ENCODE measurements at places on chromosomes 7 and 10.

GRCh38 chr10:78491812-78492211, 458.1 kb downstream of the RPS24 start:
- DNase-seq, result no peak

GRCh38 chr10:131757285-131758058, 143.3 kb upstream of the PPP2R2D start:
- DNase-seq, result no peak

DNA sequence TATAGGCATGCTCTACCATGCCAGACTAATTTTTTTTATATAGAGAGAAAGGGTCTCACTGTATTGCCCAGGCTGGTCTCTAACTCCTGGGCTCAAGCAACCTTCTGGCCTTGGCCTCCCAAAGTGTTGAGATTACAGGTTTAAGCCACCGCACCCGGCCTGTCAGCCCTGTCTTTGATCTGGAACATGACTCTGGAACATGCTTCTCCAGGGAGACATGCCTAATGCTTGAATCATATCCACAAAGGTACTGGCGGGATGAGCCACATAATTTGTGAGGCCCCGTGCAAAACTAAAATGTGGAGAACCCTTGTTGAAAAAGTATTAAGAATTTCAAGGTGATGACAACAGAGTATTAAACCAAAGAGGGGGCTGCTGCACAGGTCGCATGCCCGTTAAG, 282.8 kb downstream of the ARHGAP12 start:
- no peak for DNase-seq

- no peak for DNase-seq
These were observed 24.2 kb downstream of the STRA8 start for GRCh38 chr7:135257790-135258189.

DNA sequence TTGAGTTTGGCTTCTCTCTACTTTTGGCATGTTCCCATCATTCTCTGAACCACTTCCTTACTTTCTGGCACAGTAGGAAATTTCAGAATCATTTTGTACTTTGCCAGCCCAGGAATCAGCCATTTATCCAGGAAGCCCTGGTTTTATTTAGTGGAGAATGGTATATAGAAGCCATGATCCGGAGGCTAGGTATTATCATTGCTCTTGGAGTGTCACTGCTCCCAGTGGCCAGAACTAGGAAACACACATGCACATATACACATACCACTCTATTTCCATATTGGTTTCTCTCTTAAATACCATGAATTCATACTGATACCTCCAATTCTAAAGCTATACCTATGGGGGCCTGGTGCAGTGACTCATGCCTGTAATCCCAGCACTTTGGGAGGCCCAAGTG, 36.3 kb downstream of the SUFU start:
- no peak for DNase-seq

GRCh38 chr7:135645296-135645904, 16.9 kb upstream of the STMP1 start:
- DNase-seq, result no peak

GRCh38 chr10:118034791-118035261, 11.9 kb downstream of the RAB11FIP2 start:
- no peak for DNase-seq

GRCh38 chr10:101458869-101459268, 104.9 kb downstream of the BTRC start:
- DNase-seq, result no peak

DNA sequence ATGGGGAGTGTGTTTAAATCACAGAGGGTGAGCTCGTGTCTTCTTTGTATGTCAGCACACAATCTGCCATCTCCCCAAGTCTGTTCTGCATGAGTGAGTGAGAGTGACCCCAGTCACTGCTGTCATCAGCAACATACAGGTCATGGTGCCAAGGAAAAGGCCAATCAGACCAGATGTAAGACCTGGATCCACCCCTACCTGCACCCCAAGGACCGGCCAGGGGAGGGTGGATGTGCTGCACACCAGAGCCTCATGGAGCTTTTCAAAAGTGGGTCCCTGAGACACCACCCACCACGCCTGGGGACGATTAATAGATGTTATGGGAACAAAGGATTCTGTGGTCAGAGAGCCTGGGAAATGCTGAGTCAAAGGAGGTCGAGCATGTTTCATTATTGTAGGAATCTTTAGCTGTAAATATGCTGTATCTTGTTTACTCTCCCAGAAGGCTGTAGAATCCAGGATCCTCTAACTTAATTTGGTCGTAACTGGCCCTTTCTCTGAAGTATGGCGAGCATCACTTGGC, 420.5 kb downstream of the RPS24 start:
- DNase-seq, result no peak

- DNase-seq, result no peak
These were observed 399.0 kb upstream of the C7orf33 start for GRCh38 chr7:148191391-148192065.

- no peak for DNase-seq
These were observed 15.8 kb downstream of the ZNF25 start for GRCh38 chr10:37960591-37961137.

- no peak for DNase-seq
These were observed 101.6 kb downstream of the NPSR1 start for GRCh38 chr7:34759477-34760125.

DNA sequence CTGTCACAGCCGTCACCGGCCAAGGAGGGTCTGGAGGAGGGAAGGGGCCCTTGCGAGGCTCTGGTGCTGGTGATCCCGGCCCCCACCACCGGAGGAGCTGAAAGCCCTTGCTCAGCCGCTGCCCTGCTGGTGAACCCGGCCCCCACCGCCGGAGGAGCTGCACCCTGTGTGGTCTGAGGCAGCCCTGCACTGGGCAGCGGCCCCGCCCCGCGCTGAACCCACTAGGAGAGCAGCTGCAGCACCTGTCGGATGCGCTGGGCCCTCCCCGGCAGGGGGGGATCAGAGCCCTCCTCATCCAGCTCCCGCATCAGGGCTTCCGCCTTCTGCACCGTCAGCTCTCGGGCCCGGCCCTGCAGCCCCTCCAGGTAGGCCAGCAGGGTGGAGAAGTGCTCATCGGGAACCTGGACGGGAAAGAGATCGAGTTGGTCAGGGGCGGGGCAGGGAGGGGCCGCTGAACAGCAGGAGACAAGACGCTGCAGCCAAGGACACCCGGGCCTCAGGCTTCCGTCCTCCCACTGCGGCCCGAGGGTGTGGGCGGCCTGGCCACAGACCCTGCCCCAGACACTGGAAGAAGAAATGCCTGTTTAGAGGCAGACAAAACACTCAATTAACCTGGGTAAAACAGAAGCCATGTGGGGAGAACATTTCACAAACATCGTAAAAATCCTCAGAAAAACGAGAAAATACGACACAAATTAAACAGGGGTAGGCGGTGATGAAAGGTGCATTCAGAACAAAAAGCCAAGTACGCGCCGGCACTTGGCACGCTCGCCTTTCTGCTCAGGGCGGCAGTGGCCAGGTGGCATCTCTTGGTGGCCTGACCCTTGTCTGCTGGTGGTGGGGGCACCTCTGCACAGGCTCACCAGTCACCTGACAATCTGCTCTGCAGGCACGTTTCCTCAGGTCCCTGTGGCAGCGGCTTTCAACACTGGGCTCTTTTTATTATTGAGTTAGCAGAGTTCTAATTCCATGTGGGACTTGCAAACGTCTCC, 14.7 kb downstream of the CYP2W1 start:
- no peak for DNase-seq

GRCh38 chr7:25259487-25260243, 31.4 kb upstream of the NPVF start:
- peak; percentile 44 for DNase-seq

DNA sequence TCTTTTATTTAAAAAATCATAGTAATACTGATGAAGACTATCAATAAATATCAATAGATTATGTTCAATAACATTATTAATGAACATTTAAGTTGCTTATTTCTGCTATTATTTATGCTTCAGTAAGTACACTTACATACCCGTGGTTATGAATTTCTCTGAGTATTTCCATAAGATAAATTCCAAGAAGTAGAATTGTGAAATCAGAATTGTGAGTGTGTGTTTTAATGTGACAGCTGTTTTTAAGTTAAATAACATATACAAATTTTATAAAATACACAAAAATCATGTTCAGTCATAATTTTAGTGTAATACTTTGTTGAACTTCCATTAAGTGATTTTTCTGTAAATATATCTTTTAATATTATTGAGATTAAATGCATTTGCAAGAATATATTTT, 37.5 kb upstream of the SEMA3E start:
- DNase-seq, result no peak

DNA sequence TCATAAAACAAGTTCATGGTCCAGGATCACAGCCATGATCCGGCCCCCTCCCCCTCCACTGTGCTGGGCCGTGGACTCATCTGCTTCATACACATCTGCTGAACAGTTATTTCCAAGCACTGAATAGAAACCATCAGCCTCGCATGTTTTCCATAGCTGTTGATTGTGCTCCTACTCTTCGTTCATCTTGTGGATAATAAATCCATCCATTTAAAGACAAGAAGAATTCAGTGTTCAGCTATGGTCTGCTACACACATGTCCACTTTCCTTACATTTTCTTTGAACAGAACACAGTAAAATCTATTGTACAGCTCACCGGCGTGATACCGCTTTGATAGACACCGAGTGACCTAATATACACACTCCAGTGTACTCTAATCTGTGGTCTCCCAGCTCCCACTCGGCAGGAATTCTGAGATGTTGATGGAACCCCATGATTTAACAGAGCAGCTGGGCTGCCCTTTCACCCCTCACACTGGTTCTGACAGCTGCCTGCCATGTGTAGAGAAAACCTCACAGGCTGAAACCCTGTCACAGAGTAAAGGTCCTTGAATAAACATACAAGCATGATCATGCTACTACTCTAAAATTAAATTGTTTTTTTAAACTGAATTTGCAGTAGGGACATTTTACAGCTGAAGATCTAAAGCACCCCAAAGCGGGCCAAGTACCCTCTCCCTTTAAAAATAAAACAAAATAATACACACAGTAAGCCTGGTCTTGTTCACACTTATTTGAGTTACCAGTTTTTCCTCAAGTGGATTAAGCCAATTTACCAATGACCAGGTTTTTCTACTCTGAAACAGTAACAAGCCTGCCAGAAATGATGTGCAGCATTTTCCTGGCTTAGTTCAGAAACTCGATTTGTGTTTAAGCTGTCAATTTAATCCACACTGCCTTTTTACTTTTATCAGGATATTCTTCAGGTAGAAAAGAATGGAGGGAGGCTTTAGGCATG, 95.1 kb upstream of the FZD1 start:
- no peak for DNase-seq

GRCh38 chr7:43164757-43165156, 52.3 kb downstream of the HECW1 start:
- DNase-seq, result no peak

DNA sequence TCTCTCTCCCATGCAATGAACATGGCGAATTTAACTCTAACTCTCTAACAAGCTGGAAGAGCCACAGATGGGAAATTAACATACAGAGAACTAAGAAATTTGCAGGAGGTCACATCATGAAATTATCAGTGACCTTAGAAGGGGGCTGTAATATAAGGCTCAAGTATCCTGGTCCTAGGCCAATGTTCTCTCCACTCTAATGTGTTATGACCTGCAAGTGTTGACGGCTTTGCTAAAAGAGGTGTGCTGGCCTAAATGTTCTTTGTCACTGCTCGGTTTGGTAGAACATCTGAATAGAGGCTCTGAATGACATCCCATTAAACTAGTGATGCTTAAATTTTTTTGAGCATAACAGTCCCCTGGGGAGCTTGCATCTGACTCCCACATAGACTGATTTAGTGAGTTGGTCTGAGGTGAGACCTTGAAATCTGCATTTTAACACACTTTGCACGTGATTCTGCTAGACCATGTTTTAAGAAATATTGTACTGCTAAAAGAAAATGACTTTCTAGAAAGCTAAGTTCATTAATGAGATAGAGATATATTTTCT, 129.3 kb downstream of the GFRA1 start:
- no peak for DNase-seq

- no peak for DNase-seq
These were observed 181.5 kb downstream of the CFTR start for GRCh38 chr7:117661328-117661727.

- no peak for DNase-seq
These were observed 57.1 kb downstream of the ZNF467 start for GRCh38 chr7:149716007-149716931.

DNA sequence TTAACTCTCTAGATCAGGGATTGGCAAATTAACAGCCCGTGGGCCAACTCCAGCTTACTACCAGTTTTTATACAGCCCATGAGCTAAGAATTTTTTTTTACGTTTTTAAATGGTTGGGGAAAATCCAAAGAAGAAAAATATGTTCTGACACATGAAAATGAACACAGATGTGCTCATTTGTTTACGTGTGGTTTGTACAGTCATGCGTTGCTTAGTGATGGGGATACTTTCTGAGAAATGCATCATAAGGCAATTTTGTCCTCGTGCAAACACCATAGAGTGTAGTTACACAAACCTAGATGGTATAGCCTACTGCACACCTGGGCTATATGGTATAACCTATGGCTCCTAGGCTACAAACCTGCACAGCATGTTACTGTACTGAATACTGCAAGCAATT, 8.3 kb upstream of the SMKR1 start:
- no peak for DNase-seq

DNA sequence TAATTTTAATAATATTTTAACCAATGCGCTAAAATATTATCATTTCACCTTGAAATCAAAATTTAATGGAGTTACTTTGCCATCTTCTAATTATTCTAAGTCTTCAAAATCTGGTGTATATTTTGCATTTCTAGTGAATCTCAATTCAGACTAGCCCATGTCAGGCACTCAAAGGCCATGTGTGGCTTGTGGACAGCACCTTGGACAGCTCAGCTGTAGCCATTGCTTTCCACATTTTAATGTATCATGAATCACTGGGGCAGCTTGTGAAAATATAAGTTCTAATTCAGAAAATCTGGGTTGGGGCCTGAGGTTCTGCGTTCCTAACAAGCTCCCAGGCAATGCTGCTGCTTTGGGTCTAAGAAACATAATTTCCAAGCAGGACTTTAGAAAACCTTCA, 57.2 kb downstream of the MGAM2 start:
- no peak for DNase-seq

DNA sequence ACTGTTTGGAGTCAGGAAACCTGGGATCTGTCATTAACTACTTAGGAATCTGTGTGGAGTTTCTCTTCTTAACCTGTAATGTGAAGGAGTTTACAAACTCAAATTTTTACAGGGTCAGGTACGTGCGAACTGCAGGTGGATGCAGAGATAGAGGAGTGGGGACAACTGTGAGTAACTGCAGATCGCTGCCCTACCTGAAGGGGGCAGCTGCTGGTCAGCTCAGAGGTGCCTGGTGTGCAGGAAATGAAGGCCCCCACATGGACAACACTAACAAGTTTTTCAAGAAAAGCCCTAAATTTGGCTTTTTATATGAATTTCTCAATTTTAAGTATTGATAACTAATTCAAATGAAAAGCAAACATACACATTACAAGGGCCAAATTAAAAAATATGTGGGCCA, 380.0 kb downstream of the REEP3 start:
- DNase-seq, result no peak

DNA sequence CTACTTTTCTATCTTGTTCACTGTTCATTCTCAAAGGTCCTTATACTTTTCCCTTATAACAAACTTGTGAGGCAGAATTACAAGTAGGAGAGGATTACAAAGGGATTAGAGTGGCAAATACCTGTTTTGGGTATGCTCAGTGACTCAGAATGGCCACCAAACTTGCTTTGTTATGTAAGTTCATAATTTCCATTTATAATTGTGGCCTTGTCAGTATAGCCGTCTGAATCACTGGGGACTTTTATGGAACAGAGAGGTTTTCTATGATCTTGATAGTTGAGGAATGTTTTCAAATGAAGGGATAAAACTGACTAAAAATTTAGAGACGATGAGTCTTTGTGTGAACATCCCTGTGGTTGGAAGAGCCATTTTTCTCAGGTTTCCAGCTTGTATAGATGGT, 116.2 kb downstream of the SND1 start:
- DNase-seq, result no peak

- DNase-seq, result no peak
These were observed 4.7 kb upstream of the ENTPD7 start for GRCh38 chr10:99654390-99655175.

All from activated naive CD8-positive, alpha-beta T cell treated with anti-CD3 and anti-CD28 coated beads, Interleukin-2, amount 50 U/mL, for 16 hours (primary cell).